ENCODE measurements at places on chromosomes 3 and 15.

GRCh38 chr3:12439161-12439940 lies 44.9 kb upstream of the TSEN2 start:
- no peak for DNase-seq

DNA sequence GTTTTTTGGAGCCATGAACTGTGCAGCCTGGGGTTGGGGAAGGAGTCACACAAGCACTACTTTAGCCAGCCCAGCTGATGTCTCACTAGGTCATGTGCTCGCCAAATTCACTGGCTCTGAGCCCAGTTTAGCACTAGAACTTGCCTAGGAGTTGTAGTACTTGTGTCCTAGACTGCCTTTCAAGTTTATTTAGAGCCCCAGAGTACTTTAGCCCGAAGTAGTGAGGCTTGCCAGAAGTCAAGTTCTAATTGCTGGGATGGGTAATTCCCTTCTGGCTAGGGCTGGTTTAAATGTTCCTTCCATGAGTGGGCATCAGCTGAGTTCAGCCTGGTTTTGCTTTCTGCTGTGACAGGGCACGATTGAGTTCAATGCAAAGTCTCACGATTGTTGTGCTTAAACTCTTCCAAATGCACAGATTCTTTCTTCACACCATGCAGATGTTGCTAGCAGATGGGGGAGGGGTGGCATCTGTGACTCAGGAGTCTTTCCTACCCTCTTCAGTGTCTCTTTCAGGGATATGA lies 228.2 kb upstream of the ZPLD1 start:
- no peak for DNase-seq

GRCh38 chr3:65671004-65671403 lies 367.7 kb downstream of the MAGI1 start:
- DNase-seq, result no peak

GRCh38 chr3:38558864-38559263 lies 62.7 kb downstream of the EXOG start:
- no peak for DNase-seq

DNA sequence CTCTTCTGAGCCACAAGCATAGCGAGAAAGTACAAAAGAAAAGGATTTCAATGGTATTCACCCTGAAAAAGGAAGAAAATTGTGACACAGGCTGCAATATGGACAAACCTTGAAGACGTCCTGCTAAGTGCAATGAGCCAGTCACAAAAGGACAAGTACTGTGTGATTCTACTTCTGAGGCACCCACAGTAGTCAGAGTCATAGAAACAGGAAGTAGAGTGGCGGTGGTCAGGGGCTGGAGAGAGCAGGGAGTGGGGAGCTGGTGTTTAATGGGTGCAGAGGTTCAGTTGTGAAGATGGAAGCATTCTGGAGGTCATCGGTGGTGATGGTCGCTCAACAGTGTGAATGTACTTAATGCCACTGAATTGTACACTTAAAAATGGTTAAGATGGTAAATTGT lies 180.5 kb downstream of the APBA2 start:
- no peak for DNase-seq

DNA sequence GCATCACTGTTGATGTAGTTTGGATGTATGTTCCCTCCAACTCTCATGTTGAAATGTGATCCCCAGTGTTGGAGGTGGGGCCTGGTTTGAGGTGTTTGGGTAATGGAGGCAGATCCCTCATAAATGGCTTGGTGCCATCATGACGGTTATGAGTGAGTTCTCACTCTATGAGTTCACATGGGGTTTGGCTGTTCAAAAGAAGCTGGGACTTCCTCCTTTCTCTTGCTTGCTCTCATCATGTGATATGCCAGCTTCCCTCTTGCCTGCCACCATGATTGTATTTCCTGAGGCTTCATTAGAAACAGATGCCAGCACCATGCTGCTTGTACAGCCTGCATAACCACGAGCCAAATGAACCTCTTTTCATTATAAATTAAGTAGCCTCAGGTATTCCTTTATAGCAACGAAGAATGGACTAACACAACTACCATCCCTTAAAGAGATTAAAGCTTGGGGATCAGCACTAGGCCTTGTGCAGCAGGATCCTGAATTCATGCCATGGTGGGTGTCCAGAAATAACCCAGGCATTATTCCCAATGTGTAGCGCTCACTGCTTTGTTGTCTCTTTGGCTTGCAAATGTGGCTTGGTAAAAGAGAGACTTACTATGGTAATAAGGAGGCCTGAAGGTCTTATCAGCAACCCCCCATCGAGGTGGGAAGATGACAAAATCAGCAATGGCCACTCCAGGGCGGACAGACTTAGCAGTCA lies 41.9 kb downstream of the NDUFB4 start:
- no peak for DNase-seq

DNA sequence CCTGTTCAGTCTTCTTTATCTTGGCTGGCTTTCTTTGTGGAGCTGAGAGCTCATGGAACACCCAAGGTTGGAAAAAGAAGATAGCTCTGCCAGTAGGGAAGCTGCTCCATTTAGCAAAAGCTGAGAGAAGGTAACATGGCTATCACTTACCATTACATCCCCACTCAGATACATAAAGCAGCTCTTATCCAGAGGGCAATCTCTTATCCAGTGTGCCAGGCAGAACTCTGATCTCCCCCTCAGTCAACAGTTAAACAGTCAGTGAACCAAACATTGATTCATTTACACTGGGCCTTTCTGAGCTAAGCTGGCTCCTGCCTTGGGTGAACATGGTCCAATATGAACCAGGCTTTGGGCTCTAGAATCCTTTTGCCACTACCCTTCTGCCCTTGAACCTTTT lies 624.2 kb downstream of the NTRK3 start:
- no peak for DNase-seq

DNA sequence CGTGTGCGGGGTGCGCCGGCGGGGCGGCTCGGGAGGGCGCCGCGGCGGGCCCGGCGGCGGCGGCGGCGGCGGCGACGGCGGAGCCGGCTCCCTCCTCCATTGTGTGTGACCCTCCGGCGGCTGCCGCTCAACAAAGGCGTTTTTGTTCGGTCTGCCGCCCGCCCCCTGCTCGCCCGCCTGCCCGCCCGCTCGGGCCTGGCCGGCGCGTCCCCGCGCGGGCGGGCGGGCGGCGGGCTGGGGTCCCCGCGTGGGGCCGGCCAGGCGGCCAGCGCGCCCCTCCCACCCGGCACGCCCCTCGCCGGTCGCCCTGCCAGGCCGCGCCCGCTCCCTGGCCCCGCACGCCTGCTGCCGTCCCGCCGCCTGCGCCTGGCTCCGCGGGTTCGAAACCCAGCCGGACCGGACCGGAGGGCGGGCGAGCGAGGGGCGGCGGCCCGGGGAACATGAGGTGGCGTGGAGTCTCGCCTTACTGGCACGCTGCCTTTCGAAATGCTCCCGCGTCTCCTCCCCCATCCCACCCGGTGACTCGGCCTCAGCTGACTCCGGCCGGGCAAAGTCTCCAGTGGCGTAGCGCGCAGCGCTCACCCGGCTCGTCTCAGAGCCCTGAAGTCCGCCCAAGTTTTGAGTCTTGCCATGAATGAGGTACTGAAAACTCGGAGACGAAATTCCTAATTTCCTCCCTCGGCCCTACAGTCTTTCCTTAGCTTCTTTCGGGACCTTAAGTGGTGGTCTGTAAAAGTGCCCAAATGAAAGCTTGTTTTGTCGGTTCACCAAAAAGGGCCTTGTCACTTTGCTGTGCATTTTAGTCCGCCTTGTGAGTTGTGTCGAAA lies 588 bp downstream of the MAPK6 start:
- peak; percentile 53 for DNase-seq

DNA sequence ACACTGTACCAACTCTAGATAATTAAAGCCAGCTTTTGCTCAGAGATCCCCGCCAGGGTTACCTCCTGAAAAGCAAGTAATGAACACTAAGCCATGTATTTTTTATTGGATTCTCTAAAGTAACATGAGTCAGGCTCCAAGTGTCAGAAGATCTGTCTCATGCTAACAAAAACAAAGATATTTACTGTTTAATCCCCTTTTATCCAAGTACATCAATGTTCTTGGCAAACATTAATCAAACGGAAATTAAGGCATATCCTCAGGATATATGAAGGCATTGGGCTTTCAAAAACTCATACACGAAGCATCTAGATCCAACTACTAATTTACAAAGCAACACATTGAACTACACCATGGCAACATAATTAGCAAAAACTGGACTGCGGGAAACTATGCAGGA lies 37.2 kb downstream of the MYO5A start:
- no peak for DNase-seq

GRCh38 chr3:174737966-174738365 lies 121.2 kb upstream of the NAALADL2 start:
- no peak for DNase-seq

GRCh38 chr15:68126396-68126795 lies 72.3 kb downstream of the PIAS1 start:
- DNase-seq, result no peak

DNA sequence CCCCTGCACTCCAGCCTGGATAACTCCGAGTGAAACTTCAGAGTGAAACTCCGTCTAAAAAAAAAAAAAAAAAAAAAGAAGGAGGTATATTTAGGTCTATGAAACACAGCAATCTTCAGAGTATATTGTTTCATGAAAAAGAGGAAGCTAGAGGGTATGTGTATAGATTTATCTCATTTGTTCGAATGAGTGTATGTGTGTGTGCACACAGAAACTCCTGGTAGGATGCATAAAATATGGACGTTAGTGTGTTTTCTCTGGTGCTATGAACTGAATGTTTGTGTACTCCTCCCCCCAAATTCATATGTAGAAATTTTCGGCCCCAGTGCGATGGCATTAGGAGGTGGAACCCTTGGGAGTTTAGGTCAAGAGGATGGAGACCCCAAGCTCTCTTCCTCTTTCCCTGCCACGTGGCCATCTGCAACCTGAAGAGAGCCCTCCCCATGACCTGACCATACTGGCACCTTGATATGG lies 98.6 kb upstream of the KLF13 start:
- no peak for DNase-seq

DNA sequence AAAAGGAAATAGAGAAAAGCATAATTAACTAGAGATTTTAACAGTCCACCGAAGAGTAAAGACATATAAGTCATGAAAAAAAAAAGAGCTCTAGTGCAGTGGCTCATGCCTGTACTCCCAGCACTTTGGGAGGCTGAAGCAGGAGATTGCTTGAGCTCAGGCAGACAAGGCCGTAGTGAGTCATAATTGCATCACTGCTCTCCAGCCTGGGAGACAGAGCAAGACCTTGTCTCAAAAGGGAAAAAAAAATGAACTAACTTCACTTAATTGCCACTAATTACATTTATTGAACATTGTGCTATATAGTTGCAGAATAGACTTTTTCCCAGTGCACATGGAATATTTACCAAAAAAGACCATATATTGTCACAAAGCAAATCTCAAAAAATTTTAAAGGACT lies 221.8 kb downstream of the CBLB start:
- no peak for DNase-seq

DNA sequence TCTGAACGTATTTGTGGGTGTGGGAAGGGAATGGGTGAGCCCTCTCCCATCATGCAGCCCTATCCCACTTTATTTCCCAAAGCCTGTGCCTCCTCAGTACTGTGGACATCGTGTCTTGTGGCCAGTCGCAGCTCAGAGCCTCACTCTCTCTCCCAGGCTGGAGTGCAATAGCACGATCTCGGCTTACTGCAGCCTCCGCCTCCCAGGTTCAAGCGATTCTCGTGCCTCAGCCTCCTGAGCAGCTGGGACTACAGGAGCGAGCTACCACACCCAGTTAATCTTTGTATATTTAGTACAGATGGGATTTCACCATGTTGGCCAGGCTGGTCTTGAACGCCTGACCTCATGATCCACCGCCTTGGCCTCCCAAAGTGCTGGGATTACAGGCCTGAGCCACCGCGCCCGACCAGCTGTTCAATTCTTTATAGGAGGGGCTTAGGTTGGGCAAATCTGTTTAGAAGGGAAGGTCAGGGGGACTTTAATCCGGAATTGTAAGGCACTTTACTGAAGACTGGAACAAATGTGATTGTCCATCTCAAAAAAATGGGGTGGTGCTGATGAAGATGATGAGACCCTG lies 42.7 kb upstream of the BDH1 start:
- DNase-seq, result no peak

GRCh38 chr15:31387479-31388118 lies 61.0 kb downstream of the KLF13 start:
- DNase-seq, result no peak

DNA sequence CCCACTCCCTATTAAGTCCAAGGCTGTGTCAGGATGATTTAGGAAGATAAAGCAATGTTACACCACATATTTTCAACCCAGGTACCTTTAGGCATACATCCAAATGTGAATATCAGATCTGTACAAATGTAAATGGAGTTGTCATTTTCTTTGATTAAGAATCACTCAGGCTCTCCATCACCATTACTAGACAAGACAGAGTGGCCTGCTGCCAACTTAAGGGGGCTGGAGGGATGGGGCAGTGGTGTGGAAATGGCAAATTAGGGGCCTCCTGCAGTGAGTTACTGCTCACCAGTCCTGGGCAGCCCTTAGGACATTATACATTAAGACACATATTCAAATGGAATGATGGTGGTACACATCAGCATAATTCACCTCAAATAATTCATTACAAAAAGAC lies 211.0 kb downstream of the TNIK start:
- no peak for DNase-seq

DNA sequence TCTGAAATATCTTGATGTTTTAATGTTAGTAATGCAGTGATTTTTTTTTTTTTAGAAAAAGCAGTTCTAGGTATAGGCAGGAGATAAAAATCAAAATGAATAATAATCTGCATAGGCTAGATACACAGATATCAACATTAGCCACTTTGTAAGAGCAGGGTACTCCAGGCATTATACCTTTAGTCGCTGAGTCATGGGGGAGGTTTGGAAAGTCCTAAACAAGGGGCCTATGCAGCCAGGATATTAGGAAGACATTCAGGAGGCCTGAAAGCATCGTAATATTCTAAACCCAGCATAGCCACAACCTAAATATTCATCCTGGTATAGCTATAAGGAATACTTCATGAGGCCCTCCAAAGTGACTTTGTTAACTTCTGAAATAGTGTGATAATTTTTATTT lies 258.1 kb upstream of the NECTIN3 start:
- no peak for DNase-seq

DNA sequence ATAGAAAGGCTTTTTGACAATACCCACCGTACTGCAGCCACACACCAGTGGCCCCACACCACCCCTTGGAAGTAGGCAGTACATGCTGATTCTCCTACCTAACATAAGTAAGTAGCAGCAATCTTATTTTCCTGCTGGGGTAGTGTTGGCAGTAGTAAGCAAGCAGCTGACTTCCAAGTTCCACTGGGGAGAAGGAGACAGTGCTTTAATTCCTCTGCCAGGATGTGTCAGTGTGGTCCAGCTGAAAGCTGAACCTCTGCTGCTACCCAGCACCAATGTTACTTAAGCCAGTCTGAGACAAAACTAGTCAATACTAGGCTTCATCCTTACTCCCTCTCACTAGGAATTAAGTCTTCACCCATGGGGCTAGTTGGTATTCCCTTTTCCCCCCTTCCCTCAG lies 74.7 kb downstream of the DZIP3 start:
- DNase-seq, result no peak

- no peak for DNase-seq
Observed at GRCh38 chr3:76754247-76754646, 285.7 kb upstream of the ROBO2 start.
